GM06990 (cell line): ENCODE measurements at places on chromosomes 6 and 20.

- no peak for DNase-seq
These were observed 90.3 kb downstream of the ASXL1 start for GRCh38 chr20:32448306-32449056.

DNA sequence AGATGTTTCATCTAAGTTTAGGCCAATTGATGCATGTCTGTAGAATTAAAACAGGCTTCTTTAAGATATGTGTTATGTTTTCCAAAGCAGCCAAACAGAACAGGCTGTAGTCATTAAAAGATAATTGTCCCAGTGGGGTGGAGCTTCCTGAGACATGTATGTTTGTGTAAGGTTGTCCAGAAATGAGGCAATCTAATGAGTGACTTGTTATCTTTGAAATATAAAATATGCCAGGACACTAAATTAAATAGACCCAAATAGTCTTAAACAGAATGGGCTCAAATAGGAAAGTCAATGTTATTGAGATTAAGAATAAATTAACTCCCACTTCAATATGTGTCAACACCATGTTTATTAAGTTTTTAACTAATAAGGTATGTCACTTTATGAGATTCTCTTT, 204.7 kb upstream of the RNF217 start:
- DNase-seq, result no peak

- no peak for DNase-seq
These were observed 9.5 kb upstream of the SIGLEC1 start for GRCh38 chr20:3721912-3722311.

- DNase-seq, result no peak
These were observed 122.3 kb downstream of the JARID2 start for GRCh38 chr6:15368186-15368585.

DNA sequence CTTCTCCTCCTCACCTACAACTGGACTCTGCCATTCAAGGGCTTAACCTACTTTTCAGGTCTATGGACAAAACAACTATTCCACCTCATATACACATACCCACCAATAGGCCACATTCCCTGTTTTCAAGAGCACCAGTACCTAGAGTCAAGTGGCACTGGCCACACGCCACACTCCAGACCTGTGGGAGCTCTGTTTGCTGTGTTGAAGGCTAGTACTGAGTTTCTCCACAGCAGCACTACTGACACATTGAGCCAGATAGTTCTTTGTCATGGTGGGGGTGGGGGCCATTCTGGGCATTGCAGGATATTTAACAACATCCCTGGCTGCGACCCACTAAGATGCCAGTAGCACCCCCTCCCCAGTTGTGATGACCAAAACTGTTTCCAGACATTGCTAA, 84.1 kb downstream of the RALGAPA2 start:
- no peak for DNase-seq

- DNase-seq, result no peak
These were observed 1.3 kb upstream of the PLCG1 start for GRCh38 chr20:41135888-41136679.

DNA sequence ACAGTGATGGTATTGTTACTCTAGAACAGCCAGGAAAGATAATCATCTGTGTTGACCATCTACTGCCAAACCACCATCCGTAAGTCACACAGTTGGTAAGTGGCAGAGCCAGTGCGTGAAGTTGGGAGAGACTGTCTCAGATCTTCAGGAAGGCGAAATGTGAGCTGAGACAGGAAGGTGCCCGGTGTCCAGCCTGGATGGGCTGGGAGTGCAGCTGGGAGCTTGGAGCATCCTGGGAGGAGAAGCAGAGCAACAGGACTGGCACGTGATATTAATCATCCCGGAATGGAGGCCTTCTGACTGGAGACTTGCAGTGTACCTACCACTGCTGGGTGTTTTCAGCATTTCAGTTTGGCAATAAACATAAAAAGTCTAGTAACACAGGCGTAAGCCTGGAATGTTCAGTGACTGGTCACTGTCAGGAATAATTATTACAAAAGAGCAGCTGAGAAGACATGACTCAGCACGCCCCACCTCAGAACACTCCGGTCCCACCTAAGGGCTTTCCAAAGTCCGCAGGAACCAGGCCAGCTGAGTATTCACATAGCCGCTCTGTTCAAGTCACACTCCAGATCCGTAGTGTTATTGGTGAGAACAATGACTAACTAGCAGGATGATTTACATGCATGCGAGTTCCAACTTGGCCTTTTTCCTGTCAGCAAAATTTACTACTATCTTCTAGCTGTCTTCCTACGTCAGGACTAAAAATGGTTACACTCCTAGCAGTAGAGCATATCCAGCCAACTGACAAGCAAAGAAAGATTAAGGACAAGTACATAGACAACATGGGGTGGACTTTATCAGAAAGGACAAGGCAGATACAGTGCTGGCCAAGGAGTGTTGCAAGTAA, 45.1 kb upstream of the PNRC1 start:
- no peak for DNase-seq

DNA sequence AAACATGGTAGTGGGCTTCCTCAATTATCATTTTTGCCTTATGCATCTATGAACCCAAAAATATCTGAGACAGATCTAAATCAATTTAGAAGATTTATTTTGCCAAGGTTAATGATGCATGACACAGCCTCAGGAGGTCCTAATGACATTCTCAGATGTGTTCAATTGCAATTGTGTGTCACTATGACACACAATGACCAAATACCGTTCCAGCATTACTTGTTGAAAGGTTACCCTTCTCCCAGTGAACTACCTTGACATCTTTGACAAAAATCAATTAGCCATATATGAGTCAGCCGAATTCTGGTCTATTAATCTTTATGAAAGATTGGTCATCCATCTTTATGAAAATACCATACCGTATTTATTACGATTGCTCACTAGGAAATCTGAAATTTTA, 592.5 kb upstream of the GJE1 start:
- no peak for DNase-seq

DNA sequence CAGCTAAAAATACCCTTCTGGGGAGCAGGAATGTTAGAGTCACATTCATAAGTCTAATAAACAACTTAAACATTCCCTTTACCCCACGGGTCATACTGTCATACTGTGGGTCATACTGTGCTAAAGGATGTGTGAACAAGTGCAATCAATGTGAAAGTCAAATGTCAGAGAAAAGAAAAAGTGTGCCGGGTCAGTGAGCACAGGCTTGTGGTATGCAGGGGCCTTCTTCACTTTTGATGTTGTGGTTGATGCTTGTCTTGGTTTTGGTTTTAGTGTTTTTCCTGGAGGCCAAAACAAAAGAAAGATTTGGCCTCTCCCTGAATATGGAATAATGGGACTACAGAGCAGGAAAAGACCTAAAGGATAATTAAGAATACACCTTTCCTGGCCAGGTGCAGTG, 267.9 kb upstream of the PLN start:
- peak; percentile 32 for DNase-seq

DNA sequence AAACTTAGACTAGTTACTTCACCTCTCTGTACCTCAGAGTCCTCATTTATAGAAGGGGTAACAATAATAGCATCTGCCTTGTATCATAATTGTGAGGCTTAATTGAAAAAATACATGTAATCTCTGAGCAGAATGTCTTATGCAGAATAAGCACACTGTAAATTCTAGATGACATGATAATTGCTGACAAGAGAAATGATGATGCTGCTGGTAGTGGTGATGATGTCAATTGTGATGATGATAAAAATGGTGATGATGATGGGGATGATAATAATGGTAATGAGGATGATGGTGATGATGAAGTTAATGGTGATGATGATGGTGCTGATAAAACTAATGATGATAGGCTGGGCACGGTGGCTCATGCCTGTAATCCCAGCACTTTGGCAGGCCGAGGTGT, 346.1 kb upstream of the CDH4 start:
- no peak for DNase-seq

DNA sequence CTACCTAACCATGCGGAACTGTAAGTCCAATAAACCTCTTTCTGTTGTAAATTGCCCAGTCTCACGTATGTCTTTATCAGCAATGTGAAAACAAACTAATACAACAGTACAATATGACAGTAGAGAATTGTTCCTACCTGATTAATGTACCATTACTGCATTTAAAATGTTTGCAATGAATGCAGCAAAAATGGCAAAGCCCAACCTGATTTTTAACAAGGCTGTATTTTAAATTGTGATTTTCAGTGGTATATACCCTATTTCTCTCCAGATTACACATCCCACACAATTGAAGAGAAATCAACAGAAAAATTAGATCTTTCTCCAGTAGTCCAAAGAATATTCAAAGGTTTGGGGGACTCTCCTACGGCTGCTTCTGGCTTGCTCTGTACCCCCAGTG, 3.3 kb upstream of the PCSK2 start:
- no peak for DNase-seq

DNA sequence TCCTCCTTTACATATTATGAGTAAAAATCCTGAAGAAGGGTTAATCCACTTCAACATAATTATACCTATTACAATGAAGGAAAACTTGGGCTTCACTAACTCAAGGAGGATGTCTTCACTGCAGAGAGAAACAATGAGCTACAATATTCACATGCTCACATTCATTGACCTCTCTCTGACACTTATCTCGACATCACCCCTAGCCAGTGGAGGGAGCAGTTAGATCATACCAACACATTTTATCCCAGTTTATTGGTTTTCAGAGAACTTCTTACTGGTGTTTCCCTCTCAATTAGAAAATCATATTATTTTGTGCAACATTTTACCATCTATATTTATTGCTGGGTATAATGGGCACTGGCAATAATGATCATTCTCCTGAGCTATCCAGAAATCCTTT, 646.5 kb downstream of the TENT5A start:
- DNase-seq, result no peak

GRCh38 chr6:1609041-1609647, 571 bp upstream of the FOXC1 start:
- no peak for DNase-seq

DNA sequence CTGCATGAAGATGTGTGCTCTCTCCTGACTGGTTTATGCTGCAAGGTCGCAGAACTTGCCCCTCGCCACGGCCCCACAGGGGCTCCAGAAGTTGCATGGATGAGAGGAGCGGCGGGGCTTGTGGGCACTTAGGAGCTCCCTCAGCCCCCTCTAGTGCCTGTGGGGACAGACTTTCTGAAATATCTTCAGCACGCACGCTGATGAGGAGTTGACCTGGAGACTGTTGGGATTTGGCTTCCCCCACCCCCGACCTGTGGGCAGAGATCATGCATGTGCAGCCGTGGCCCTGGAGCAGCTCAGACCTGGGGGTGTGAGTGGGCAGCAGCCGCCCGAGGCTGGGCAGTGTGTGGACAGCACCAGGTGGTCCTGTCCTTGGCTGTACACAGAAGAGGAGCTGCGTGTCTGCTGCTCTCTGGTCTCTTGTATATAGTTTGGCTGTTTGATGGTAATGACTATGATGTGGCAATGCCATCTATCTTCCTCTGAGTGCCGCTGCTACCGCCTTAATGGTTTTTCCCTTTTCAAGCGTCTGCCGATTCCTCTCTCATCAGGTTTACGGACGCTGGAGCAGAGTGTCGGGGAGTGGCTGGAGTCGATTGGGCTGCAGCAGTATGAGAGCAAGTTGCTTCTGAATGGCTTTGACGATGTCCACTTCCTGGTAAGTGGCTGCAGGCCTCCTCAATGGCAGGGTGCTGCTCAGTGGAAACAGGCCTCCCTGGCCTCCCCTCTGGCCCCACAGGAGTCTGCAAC, 81.4 kb downstream of the TCP11 start:
- no peak for DNase-seq

- no peak for DNase-seq
These were observed 15.7 kb upstream of the UNC93A start for GRCh38 chr6:167275436-167275835.

DNA sequence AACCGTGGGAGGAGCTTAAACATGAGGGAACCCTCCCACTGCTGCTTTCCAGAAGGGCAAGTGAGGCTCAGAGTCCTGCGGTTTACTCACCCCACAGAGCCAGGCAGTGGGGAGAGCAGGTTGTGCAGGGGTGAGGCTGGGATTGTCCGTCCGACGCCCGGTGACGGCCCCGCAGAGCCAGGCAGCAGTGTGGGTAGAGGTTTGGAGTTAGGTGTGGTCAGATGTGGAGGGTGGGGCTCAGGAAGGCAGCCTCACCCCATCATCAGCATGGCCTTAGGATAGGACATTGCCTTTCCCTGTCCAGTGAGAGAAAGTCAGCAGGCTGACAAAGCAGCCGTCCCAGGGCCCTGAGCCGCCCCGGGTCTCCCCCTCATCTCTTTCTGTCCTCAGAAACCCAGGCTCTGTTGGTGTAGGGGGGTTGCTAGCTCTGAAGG, 234.6 kb downstream of the DLL1 start:
- DNase-seq, result no peak

GRCh38 chr20:61861054-61861841, 204.4 kb downstream of the TAF4 start:
- DNase-seq, result no peak

GRCh38 chr6:127832381-127832780, 68.5 kb downstream of the THEMIS start:
- DNase-seq, result no peak

DNA sequence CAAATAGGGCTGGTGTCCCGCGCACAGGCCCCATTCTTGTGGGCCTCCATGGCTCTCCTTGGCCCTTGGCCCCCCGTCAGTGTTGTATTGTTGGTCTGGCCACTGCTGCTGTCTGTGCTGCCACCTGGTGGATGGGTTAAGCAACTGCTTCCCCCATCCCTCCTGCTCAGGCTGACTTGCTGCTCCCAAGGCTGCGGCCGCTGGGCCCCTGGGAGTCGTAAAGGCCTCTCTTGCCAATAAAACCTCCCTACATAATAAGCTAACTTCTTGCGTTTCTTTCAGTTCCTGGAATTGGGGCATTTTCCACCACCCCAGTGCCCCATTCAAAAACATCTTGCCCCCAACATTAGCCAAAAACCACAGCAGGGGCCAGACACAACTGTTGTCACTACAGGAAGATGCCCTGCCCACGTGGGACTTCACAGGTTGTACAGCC, 27.1 kb downstream of the CD83 start:
- peak; percentile 53 for DNase-seq

GRCh38 chr6:162289972-162290371, 437.6 kb downstream of the PRKN start:
- DNase-seq, result no peak

DNA sequence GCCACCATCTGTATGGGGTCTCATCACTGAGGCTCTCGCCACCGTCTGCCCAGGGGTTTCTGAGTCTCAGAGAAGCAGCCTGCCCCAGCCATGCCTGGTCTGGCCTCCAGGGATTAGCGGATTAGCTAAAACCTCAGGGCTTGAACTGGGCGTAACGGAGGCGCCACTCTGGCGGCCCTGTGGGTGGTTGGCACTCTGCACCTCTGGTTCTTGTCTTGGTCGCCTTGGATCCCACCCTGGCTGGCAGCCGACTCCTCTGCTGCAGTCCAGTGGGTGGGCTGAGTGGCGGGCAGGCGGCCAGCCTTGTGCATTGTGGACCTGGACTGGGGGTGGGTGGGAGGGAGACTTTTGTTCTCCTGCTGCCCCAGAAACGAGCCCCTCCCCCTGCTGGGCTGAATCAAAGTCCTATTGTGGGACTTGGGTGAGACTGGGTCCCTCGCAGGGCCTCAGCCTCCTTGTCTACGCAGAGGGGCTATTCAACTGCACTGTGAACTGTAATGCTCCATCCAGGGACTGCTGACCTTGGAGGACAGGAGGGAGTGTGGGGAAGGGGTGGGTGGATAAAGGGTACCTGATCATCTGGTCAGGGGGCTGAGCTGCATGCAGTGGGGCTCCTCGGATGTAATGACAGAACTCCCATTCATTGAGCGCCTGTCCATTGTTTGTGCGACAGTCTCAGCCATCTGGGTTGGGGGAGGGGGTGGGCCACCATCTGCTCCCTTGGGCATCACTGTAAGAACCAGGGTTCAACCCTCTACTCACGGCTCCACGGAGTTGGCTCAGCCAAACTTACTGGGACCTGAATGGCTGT, 23.9 kb downstream of the SUN5 start:
- DNase-seq, result no peak

GRCh38 chr6:13765570-13765969, 48.8 kb downstream of the MCUR1 start:
- DNase-seq, result no peak

GRCh38 chr6:39213195-39213920, 15.9 kb downstream of the KCNK5 start:
- DNase-seq, result no peak
